Right kidney (tissue), 9 donors: ENCODE measurements at places on chromosomes 5 and 9.

- DNase-seq = no peak
Observed at GRCh38 chr5:113235884-113236283, 198.9 kb downstream of the TSSK1B start.

- DNase-seq = no peak
Observed at GRCh38 chr9:136056546-136057235, 38.4 kb downstream of the NACC2 start.

GRCh38 chr9:95609426-95609825, 92.7 kb upstream of the PTCH1 start:
- no peak for DNase-seq

- no peak for DNase-seq
Observed at GRCh38 chr5:44402084-44402483, 12.9 kb upstream of the FGF10 start.

- DNase-seq = no peak
Observed at GRCh38 chr9:134477927-134478326, 151.7 kb downstream of the RXRA start.

DNA sequence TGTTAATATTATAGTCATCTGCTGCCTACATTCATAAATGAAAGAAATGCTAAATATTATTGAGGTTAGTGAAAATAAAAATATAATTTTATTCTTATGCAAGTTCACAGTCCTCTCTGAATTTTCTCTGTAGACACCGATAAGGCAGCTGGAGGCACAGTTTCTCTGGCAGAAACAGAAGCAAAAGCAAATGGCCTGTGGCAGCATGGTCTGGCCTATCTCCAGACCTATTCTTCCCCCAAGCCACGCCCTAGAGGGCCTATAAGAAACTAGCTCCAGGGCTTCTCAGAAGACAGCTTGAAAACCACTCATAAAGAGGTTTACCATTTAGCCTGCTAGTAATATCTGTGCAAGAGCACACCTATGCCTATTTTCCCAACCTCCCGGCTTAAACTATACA, 28.4 kb downstream of the MRPS27 start:
- DNase-seq = no peak

GRCh38 chr9:126773004-126773607, 31.7 kb upstream of the ZBTB43 start:
- DNase-seq = no peak

DNA sequence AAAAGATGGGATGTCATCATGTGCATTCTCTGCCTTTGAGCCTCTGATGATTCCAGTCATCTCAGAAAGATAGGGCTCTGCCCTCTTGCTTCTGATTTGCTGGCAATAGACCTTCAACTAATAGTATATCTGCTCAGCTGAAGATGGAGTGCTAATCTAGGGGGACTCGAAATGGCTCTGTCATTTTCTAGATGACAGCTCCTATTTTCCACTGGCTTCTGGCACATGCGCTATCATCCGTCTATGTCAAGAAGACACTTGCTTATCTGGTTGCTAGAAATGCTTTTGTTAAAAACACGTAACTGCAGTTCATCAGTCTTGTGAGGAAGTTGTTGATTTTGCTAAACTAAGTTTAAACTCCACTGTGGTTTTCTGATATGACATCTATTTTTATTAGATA, 265.5 kb upstream of the ZNF608 start:
- no peak for DNase-seq

DNA sequence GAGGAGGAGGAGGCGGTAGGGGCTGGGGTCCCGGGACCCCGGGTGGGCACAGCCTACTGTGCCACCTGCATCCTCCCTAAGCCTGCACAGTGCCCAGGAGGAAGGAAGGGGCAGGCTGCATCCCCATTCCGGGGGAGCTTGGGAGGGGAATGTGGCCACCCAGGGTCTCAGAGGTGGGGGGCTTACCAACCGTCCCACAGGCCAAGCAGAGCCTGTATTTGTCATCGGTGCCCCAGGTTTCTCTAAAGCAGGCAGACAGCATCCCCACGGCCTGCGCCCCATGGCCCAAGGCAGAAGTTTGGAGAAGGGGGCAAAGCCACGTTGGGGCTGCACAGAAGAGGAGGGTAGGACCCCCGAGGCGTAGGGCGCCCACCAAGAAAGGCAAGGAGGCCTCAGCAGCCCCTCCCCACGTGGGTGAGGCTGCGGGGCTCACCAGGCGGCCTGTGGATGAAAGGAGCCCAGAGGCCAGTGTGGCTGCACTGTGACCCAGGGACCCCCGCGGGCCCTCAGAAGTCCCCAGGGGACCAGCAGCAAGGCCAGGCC, 507 bp upstream of the GPSM1 start:
- DNase-seq = peak; percentile 72

GRCh38 chr5:80986382-80986781, 26.2 kb downstream of the RASGRF2 start:
- no peak for DNase-seq

DNA sequence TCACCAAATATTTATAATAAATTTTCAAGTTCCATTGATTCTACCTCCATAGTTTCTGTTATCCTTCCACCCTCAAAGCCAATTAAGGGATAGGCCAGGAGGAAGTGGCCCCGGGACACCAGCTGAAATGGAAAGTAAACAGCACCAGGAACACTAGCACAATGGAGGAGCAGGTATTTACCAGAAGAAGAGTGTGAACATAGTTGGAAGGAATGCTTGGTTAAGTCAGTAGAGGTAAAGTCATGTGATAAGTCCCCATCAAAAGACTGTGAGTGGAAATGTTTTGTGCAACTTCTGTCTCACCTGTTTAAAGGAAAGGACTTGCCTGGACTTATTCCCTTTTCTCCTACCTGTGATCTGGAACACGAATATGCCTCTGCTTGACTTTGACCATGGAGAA, 146.7 kb upstream of the RAI14 start:
- DNase-seq = no peak

DNA sequence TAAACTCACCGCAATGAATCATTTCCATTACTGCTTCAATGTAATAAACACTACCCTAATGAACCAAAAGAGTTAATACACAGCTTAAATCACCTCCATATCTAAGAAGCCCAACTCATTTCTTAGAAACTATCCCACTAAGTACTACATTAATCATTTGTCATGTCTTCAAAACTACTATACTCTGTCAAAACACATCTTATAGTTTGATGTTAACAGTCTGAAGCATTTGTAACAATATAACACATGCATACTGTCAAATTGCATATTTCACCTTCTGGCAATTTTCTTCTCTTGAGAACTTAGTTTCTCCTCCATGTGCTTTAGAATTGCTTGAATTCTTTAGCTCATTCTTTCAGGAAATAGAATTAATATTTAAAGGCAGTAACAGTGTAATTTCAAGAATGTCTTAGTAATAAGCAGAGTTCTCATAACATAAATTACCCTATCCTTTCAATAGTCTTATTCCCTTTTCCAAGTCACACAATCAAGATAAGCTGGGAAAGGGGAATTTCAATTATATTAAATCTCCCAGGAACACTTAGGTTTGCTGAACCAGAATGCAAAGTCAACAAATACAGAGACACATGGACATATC, 199.7 kb downstream of the ATPSCKMT start:
- no peak for DNase-seq

DNA sequence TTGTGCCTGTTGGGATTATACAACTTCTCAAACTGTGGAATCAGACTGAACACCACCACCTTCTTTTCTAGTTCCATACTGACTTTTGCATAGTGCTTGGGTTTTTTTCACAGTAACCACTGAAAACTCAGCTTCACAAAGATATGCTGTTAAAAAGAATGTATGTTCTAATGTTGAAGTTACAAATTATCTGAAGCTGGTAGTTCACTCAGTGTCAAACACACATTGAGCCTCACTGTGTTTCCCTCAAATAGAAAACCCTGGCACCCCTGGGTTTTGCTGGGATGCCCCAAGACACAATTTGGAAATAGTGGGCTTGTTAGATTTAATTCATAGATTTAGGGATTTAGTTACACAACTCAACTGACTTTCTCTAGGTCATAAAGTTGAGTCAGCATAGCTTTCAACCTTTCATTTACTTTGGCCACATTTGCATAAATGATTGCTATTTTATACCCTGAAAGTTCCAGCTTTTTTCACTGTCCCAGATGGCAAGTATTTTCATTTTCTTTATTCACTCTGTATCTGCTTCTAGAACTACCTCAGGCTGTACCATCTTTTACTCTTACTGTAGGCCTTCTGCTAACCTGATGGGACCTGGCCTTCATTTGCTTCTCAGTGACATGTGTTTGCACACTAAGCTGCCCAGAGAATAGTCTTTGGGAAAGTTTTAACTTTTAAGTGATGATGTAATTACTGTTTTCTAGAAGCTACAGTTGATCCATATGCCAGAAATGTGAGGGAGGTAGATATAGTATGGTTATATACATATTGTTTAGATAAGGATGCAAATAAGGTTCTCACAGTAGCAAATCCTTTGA, 115.1 kb downstream of the CDC42SE2 start:
- DNase-seq = no peak

GRCh38 chr9:34457266-34458012, 931 bp downstream of the FAM219A start:
- peak; percentile 56 for DNase-seq

- no peak for DNase-seq
Observed at GRCh38 chr5:94245608-94246007, 372.8 kb downstream of the KIAA0825 start.

GRCh38 chr5:172768098-172768572, 2.9 kb downstream of the DUSP1 start:
- no peak for DNase-seq

GRCh38 chr9:69223605-69224004, 49.5 kb downstream of the TJP2 start:
- DNase-seq = no peak

DNA sequence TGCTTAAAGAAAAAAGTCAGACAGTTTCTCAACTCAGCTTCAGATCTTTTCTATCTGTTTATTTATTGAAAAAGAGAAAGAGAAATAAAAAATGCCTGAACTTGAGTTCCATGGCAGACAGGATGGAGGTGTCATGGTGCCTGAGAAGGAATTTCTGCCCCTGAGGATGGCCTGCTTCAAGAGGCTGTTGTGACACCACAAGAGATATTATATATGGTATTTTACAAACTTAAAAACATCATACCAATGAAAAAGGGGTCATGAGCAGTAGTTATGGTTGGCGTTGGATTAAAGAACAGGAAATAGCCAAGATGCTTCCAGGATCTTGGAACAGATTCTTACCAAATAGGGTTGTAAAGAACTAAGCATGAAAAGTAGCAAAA, 344.6 kb downstream of the GLIS3 start:
- DNase-seq = no peak

- no peak for DNase-seq
Observed at GRCh38 chr9:92196909-92197308, 81.7 kb upstream of the SPTLC1 start.

- DNase-seq = no peak
Observed at GRCh38 chr9:88773627-88774244, 217.5 kb upstream of the S1PR3 start.

GRCh38 chr5:23507278-23507685, at the start of gene PRDM9:
Gene PRDM9, plus strand, starts transcription at chr5:23507609. Its CDS starts 1,425 bp downstream, at chr5:23509034.
- peak; percentile 69 for DNase-seq

- DNase-seq = no peak
Observed at GRCh38 chr5:106874974-106875373, 795.8 kb downstream of the EFNA5 start.

GRCh38 chr9:121566481-121567465, 67.1 kb upstream of the GGTA1 start:
- peak; percentile 76 for DNase-seq

- DNase-seq = peak; percentile 25
Observed at GRCh38 chr9:126915846-126916543, 1.4 kb downstream of the RALGPS1 start.

GRCh38 chr5:60540856-60541805, 158.8 kb downstream of the DEPDC1B start:
- no peak for DNase-seq

DNA sequence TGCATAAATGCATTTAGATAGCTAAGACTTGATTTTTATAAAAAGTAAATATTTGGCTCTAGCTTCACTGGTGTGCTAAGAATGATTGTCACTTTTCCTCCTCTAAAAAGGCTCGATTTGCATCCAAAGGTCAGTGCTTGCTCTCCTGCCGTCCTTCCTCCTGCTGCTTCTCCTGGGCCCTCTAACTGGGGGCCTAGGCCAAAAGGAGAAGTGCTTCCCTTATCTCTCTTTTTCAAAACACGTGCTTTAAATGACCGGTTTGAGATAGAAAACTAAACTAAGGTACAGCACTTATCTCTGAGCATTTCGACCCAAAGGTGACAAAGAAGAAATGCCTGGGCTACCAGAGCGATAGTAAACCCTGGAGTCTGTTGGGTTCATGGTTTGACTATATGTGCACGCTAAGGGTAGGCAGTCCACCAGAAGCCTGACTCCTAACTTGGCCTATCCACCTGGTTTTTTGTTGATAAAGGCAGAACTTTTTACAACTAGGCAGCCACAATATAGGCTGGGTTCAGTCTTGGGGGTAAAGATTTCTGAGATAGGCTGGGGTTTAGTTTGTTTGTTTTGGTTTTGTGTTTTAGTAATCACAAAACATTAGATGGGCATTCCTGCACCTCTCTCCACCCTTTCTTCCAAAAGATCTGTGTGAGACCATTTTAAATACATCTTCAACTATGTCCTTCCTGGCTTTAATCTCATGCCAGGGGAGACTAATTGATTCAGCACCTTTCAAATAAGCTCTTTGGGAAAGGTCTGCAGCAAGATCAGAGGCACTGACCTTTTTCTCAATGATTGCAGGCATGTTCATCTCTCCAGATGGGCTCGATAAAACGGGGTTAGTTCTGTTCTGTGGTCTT, 3.8 kb downstream of the NR2F1-AS1 start:
- peak; percentile 56 for DNase-seq

DNA sequence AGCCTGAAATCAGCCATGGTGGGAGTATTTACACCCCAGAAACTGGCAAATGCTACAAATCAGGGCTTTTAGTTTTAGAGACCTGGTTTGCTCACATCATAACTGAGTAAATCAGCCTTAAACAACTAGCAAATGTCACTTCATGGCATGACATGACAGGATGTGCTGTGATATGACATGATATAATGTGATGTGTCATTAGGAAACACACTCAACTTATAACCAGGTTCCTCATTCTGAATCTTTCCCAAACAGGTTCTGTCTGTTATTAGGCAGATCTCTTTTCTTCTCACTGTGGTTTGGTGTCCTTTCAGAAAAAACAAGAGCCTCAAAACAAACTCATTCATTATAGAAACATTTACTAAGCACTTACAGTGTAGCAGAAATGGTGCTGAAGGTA, 90.5 kb downstream of the ADAMTS12 start:
- DNase-seq = no peak

GRCh38 chr5:40206030-40206429, 473.7 kb upstream of the PTGER4 start:
- no peak for DNase-seq

- DNase-seq = no peak
Observed at GRCh38 chr5:66742083-66742895, 146.1 kb downstream of the MAST4 start.

- DNase-seq = no peak
Observed at GRCh38 chr5:157603333-157604190, 28.0 kb upstream of the ADAM19 start.

- DNase-seq = no peak
Observed at GRCh38 chr9:36906492-36906891, 127.6 kb downstream of the PAX5 start.
